ENCODE measurements at places on chromosomes 12 and 14.
A peak's percentile ranks its signal among the peaks of the same experiment; 100 is the strongest.

DNA sequence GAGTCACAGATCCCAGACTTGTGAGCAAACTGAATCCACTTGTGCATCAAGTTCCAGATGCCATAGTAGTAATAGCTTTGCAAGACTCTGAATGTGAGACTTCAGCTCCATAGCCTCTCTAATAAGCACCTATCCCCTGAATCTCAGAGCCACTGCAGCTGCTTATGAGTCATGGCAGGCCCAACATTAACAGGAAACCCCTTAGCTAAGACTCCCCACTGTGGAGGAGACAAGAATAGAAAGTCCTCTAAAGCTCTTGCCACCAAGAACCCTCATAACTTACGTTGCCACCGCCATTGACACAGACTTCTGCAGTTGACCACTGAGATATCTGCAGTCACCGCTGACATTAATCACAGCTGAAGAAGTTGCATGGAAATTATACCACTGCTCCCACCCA is 62.9 kb upstream of the PDE3A start:
- peak; percentile 17 for DNase-seq

DNA sequence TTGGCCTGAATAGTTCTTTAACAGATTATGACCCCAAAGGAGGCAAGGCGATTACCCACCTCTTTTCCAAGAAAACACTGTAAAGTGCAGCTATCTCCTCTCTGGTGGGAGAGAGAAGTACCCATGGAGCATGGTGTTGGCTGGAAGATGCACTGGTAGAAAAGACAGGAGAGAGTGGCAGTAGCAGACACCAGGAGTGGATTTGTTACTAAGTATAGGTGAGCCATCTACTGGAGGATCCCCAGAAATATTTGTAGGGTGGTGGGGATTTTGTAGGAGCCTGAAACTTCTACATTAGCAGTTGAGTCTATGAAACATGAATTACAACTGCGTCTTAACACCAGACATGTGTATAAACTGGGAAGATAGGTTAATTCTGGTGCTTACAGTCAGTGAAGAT is 148.0 kb downstream of the SLC38A4 start:
- DNase-seq, result peak; percentile 63

- peak; percentile 17 for DNase-seq
These were observed 17.8 kb downstream of the ACSS3 start for GRCh38 chr12:81095501-81096232.

DNA sequence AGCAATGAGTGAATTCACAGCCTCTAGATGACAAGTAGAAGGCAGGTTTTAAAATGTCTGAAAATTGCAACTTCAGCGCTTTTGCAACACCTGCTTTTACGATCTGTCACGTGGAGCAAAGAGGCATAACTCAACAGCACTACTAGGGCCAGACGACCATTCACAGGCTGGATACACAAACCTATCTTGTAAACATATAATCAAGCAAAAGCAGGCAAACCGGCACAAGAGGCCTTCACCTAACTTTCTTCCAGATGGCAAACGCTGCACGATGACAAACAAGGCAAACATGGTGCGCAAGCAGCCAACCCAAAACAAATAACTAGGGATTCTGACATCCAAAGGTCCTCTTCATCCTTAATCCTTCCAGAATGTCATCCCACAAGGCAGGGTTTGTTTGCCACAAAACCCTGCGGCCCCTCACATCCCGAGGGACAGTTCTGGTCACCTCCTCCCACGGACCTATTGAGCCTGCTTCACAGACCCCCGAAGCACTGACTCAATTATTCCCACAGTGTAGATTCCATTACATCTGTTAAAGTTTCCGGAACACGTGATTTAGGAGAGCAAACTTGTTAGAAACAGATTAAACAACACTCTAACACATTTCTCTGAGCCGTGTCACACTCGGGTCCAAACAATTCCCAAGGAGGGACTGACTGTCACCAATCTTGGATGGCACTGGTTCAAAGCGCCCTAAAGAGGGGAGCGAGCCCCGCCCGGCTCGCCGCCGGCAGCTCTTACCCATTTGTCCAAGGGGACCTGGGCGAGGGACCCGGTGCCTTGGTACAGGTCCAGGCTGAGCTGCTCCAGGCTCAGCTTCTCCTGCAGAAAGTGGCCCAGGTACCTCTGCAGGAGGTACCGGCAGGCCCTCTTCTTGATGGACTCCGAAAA is 823 bp downstream of the ATG2B start:
- peak; percentile 42 for DNase-seq

DNA sequence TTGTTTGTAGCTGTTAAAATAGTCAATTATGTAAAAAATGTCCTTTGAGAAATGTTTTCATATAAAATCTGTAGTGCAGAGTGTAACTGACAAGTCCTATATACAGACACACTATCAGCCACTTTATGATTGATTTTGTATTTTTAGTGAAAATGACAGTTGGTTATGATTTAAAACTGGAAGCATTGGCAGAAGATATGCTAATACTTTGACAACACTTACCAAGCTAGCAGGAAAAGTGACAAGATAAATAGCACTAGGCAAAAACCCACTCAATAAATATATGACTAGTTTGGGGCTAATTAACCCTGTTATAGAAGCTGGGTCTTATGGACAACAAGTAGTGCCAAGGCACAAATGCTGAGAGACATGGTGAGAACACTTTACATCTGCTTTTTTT is 772.9 kb upstream of the NOVA1 start:
- DNase-seq, result no peak

- DNase-seq, result no peak
These were observed 146.4 kb upstream of the KRR1 start for GRCh38 chr12:75657831-75658230.

- DNase-seq, result no peak
These were observed 69.8 kb downstream of the MAP1LC3B2 start for GRCh38 chr12:116628989-116629388.

DNA sequence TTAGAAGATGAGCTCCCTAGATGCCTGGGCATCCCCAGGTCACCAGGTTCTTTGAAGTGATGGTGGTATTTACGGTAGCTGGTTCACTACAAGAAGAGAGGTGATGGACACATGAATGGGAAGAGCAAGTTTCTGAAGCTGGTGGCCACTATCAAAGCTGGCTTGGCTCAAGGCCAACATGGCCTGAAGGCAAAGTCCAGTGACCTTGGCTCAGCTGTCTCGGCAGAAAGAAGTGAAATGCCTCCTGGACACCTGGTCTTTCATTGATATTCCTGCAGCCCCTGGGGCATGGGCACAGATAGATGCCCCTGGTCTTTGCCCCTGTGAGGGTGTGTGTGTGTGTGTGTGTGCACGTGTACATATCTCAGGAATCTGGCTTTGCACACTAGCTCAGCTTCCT is 441.8 kb upstream of the TMPO start:
- no peak for DNase-seq

DNA sequence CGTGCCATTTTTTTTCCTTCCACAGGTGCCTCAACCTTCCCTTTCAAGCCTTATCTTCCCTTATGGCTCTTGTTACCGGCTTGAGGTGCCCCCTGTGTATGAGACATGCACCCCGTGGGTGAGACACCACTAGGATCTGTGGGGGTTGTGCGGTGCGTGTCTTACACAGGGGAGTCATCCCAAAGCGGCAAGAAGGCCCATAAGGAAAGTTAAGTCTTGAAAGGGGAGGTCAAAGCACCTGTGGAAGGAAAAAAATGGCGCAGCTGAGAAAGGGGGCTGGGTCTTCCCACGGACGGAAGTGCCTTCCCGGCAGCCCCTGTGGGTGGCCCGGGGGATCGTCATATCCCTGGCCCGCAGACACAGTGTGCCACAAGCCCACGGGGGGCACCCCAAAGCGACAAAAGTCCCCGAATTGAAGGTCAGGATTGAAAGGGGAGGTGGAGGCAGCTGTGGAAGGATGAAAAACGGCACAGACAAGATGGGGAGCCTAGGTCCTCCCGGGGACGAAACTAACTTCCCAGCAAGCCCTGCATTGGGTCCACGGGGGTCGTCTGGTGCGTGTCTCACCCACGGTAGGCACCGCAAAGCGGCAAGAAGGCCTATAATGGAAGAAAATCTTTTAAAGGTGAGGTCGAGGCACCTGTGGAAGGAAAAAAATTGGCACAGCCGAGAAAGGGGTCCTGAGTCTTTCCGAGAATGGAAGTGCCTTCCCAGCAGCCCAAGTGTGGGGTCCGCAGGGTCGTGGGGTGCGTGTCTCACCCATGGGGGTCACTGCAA is 273.3 kb downstream of the ALG10 start:
- no peak for DNase-seq

DNA sequence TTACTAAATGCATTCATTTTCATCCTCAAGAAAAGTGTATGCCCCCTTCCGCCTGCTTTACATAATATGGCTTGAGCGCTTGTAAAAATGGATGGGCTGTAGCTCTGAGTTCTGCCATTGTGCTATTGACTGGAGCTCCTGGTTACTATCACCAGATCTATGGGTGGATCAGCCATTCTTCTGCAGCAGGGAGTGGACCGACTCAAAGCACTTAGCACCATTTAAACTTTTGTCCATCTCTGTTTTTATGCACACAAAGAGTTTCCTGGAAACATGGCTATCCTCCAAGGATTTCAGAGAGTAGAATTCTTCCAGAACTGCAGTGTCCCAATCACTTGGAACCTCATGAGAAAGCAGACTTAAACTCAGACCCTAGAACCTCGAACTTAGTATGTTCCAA is 4.5 kb upstream of the NUMB start:
- DNase-seq, result peak; percentile 77

GRCh38 chr12:119075222-119075787 is 94.0 kb downstream of the SRRM4 start:
- no peak for DNase-seq

DNA sequence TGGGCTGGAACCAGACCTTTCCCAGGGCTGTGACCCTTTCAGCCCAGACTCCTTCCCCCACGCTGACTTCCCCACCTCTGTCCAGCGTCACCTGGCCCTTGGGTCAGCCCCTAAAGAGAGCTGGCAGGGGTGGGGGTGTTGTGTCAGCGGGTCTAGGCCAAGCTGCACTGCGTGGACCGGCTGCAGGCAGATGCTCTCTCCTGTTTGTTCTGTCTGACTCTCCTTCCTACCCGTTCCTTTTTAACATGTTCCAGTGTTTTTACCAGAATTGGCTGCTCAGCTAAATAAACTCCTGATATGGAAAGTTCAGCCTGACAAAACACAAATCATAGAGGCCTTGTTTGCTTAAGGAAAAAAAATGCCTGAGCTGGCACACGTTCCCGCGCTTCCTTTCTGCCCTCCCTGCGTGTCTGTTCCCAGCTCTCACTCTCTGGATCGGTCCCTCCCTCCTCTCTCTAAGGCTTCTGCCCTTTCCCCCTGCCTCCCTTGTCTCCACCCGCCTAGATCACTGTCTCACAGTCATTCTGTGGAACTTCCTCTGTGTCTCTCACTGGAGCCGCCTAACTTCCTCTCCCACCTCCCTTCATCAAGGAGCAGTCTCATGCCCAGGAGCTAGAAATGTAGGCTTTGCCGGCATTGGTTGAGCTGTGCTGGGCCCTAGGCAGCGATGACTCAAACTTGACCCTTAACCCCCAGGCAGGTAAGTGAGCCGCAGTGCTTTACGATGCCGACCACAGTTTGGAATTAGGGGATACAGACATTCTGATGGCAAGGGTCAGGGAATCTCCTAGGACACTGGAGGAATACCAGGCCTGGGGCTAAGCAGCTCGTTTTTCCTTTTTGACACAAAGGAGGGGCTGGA is 15.5 kb upstream of the MLXIP start:
- peak; percentile 90 for DNase-seq
